ENCODE measurements at places on chromosomes 4 and X.

- DNase-seq, result no peak
Observed at GRCh38 chr4:40739347-40739746, 10.4 kb upstream of the NSUN7 start.

- DNase-seq, result no peak
Observed at GRCh38 chr4:10090467-10091250, 25.9 kb downstream of the WDR1 start.

- no peak for DNase-seq
Observed at GRCh38 chr4:47752214-47752613, 85.7 kb downstream of the CORIN start.

DNA sequence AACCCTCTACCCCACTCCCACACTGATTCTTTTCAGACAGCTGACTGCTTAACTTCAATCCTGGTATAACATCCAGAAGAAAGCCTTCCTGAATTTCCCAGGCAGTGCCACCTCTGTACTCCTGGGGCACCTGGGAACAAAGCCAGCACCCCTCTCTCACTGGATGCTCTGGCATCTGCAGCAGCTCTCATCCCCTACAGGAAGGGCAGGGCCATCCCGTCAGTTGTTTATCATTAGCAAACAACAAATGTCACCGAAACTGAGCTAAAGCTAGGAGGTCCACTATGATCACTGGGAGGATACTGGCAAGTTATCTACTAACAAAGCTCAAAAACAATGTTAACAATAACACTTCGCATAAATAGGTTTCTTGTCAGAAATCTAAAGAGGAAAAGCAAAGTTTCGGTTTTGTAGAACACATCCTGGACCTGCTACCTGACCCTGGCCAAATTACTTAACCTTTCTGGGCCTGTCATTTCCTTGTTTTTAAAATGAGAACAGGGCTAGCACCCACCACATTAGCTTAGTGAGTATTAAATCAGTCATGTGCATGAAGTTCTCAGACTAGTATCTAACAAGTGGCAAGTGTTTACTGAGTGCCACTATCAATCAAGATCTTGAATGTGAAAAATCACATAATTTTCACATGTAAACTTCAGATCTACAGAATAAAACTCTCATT lies 86.6 kb downstream of the NR3C2 start:
- DNase-seq, result no peak

DNA sequence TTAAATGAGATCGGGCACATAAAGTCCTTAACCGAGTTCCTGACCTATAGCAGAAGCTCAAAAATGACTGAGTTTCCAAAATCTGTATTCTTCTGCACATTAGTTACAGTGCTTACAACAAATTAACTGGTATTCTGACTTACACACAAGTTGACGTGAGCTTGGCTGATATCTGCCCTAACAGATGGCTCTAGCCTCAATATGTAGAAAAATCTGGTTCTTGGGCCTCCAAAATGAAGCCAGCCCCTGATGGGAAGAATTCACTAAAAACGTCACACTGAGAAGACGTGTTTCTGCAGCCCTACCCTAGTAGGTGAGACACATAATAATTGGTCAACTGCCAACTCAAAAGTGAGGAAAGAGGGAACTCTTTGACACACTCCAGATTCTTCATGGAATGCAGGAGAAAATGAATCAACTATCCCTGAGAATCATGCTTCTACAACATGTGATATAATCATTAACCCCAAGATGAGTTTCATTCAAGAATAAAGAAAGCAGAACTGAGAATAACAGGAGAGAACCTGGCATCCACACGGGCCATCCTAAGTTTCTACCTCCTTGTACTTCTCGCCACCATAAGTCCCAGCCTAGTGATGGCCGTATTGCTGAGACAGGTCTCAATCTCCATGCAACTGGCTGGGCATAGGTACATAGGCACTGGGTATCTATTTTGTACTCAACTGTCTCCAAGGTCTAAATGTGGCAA lies 8.2 kb downstream of the STX18 start:
- DNase-seq, result no peak

DNA sequence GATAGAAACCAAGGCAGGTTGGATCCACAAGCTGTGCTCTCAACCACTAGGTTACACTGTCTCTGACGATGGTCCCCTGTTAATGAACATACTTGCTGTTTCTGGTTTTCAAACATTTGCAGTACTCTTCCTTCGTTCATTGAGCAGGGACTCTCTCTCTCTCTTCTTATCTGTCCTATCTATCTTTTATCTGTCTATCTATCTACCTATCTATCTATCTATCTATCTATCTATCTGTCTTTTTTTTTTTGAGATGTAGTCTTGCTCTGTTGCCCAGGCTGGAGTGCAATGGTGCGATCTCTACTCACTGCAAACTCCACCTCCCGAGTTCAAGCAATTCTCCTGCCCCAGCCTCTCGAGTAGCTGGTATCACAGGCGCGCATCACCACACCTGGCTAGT lies 9.4 kb upstream of the CT47C1 start:
- no peak for DNase-seq

DNA sequence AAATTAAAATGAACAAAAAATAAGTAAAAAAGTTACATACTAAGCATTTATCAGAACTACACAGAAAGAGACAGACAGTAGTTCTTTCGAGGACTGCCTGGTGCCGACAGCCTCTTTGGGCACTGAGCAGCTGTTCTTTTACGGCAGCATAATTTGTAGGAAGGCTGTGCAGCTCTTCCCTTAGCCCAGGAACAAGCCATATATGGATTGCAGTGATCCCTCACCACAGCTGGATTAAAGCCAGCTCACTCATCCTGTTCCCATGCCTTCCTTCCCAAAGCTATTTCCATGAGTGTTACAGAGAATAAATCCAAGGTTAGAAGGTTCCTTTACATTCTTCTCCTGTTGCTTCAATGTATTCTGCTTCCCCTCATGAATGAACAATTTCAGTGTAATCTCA lies 71.7 kb downstream of the DDX60L start:
- no peak for DNase-seq

DNA sequence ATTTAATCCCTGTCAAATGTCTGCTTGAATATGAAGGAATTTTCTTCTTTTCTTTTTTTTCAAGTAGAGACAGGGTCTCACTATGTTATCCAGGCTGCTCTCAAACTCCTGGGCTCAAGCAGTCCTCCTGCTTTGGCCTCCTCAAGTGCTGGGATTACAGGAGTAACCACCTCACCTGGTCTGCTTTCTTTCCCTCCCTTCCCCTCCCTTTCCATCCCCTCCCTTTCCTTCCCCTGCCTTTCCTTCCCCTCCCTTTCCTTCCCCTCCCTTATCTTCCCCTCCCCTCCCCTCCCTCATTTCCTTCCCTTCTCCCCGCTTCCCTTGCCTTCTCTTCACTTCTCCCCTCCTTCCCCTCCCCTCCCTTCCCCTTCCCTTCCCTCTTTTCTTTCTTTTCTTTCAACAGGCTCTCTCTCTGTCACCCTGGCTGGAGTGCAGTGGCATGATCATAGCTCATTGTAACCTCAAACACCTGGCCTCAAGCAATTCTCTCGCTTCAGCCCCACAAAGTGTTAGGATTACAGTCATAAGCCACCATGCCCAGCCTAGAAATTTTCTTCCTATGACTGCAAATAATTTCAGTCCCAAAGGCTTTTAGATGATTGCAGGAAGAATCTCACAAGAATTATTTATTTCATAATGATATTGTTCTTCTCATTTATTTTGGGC lies 168.9 kb downstream of the AASDH start:
- no peak for DNase-seq

- no peak for DNase-seq
Observed at GRCh38 chrX:32421266-32421665, 790.1 kb downstream of the DMD start.
